ENCODE measurements at places on chromosomes 6 and 20.
A peak's percentile ranks its signal among the peaks of the same experiment; 100 is the strongest.

DNA sequence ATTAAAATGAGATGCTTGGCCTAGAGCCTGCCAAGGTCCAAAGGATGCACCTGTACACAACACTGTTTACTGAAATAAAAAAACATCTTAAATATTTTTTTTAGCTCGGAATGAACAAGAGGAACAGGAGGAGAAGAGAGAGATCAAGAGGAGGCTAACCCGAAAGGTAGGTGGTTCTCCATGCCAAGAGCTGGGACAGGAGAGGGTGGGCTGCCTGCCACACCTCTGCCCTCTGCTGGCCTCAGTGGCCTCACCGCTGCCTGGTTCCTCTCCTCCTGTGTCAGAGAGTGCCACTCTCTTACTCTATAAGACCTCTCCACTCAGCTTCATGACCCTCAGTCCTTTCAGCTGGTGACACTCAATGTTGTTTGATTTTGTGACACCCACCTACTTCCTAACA is 50.2 kb downstream of the TBC1D7 start:
- no peak for DNase-seq

DNA sequence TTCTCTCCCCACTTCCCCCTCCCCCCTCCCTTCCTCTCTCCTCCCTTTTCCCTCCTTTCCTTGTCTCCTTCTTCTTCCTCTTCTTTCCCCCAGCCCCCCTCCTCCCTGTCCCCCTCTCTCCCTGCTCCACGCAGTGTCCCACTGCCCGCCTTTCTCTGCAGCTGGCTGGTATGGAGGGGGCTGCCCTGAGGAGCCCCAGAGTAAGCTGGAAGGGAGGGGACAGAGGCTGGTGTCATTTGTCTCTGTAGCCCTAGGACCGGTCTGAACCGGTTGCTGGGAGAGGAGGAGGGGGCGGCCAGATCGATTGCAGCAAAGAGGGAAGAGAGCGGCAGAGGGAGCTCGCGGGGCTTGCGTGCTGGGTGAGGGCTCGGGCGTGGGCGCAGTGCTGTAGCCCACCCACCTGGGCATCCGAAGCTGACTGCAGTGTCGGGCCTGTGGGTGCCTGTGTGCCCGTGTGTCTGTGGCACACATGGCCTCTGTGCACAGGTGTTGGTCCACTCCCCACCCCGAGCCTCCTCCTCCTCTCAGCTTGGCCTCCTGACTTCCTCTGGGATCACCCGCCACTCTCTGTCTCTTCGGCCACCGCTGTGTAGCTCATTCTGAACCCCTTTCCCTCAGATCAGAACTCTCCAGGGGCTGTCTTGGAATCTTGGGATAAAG is 50.6 kb downstream of the SRC start:
- no peak for DNase-seq

GRCh38 chr6:71490876-71491275 is 202.3 kb downstream of the OGFRL1 start:
- no peak for DNase-seq

GRCh38 chr6:104705095-104705707 is 154.5 kb downstream of the HACE1 start:
- DNase-seq, result peak; percentile 60

DNA sequence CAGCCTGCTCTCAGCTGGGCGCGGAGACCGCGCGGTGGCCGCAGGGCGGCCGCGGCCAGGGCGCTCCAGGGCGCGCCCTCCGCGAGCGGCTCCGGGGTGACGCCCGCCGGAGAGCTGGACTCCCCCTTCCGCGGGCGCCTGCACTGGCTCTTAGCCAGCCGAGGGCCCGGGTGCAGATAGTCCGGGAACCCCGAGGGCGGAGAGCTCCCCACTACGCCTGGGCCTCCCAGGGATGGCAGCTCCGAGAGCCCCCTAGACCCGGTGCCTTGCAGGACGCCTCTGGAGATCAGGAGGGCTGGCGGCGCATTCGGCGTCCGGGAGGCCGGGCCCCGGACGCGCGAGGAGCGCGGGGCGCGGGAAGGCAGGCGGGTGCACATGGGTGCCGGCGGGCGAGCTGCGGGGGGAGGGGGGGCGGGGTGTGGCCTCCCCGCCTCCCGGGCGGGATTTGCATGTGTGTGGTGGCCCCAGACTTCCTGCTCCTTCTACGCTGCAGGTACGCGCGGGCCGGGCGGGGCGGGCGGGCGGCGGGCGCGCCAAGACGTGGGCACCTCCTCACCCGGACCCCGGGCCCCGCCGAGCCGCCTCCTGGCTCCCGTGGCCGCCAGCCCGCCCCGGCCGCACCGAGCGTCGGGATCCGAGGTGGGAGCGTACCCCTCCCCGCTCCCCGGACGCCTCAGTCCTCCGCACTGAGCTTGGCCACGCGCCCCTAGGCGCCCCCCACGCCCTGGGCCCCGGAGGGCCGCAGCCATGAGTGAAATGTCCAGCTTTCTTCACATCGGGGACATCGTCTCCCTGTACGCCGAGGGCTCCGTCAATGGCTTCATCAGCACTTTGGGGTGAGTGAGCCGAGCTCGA is at the start of gene ITPR3:
Gene ITPR3, plus strand, starts transcription at position 467 of the 855 bp plus-strand sequence. Its CDS starts 281 bp downstream, at position 748.
- DNase-seq, result peak; percentile 61

DNA sequence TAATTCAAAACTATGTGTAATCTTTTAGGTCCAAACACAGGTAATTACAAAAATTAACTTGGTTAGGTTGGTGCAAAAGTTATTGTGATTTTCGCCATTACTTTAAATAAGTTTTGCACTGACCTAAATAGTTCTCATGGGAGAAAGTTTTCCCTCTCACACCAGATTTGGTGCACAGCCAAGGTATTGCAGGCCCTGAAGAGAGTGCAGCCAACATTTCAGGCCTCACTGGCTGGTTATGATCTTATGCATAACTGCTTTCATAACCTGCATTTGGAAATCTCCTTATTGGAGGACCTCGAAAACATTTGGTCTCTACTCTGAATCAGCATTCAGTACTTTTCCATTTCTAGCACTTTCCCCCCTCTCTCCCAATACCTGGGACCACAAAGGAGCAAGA is 993.1 kb upstream of the MANEA start:
- DNase-seq, result no peak
